Stimulated activated CD8-positive, alpha-beta memory T cell treated with anti-CD3 and anti-CD28 coated beads, Interleukin-7, amount 100 ng/mL, for 1 hour (primary cell): ENCODE measurements at places on chromosomes 7 and 10.

DNA sequence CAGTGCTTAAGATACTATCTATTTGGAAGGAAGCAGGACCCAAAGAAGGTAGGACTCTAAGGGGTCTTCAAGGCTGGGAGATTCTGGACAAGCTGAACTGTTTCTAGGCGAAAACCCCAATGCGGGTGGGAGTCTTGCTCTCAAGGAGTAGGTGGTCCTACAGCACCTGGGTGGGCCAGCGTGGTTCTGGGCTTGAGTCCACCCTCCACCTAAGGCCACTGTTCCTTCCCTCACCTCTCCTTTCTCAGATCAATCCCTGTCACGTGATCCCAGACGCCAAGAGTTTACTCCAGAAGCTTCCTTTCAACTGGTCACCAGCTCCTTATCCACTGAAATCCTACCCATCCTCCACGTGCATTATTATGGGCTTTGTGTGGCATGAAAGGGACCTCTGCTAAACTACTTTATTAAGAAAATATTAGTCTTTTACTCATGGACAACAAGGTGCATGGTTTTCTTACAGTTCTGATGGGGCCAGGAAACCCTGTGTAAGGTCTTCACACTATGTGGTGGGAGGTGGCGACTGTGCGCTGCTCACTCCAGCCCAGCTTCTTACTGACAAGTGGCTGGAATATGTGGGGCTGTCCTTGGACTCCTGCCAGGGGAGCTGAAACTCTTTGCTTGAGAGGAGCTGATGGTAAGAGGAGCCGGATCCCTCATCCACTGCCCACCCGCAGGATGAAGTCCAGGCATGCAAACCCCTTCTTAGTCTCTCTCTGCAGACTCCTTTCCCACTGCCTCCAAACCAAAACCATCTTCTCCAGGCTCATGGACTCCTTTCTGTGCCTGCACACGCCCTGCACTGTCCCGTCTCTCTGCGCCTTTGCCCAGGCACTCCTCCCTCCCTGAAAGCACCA, 1.6 kb downstream of the ZNF746 start:
- no peak for DNase-seq

DNA sequence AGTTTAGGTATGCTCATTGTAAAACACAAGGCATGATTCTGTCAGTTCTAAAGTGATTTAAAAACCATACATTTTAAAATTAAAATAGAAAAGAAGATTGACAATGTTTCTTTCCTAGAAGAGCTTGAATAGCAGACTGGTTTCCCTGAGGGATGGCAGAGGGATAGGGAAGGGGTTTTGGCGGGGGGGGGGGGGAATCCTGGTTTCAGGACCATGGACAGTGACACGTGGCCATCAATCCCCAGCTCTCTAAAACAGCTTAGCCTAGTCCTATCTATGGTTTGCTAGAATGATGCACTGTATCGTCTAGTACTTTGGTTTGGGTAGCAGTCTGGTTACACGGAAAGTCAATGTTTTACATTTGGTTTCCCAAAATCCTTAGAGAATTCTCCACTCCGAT, 88.7 kb downstream of the PHYHIPL start:
- DNase-seq = no peak

DNA sequence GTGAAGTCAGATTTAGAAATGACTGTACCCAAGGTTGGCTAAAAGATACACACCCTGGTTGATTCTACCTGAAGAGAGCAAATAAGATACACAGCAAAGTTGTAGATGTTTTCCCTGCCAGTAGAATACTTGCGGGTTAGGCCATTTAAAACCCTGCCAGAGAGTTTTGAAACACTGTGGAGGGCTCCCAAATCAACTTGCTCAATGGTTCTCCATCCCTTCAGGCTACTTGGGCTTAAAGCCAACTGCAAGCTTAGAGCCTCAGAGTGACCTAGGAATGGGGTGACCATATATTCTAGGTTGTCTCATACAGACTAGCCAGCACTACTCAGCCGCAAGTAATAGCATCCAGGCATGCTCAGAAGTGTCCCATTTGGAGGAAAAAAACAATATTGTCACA, 10.0 kb downstream of the CAV1 start:
- DNase-seq = no peak

- DNase-seq = no peak
These were observed 154.2 kb downstream of the SEMA3A start for GRCh38 chr7:84040355-84040754.

DNA sequence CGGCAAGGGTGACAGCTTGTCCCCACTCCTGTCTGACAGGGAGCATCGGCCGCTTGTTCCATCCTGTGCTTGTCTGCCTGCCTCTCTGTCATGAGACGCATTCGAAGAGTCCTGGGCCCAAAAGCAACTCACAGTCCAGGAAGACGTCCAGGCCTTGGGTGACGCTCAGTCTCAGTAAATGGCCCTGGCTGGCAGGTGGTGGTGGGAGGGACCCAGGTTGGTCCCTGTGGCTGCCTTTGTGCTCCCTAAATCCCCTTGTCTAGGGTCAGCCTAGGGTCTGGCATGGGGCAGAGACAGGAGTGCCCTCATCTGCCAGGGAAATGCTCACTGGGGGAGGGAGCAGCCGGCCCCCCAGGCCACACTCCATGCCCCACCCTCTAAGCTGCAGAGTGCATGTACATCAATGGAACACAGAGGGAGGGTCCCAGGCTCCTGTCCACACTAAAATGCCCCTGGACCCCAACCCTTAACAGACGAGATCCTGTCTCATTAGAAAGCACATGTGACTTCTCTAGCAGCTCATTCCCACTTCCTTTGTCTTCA, 295.2 kb upstream of the ZNF32 start:
- DNase-seq = no peak

- no peak for DNase-seq
These were observed 15.8 kb downstream of the LRRC72 start for GRCh38 chr7:16542401-16542800.

DNA sequence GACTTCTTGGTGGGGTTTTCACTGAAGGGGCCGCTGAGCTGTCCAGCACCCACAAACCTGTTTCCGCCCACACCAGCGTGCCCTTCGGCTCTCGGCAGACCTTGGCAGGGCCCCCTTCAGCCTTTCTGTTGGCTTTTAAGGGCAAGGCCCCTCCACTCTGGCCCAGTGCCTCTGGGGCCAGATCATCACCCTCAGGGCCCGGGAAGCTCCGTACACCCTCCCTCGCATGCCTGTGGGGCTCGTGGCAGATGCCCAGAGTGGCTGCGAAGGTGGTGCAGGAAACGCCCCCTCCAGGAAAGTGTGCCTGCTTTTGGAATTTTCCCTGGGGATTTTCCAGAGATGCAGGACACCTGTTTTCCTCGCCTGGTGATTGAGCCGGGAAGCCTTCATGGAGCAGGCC, 7.0 kb downstream of the LHPP start:
- DNase-seq = no peak

DNA sequence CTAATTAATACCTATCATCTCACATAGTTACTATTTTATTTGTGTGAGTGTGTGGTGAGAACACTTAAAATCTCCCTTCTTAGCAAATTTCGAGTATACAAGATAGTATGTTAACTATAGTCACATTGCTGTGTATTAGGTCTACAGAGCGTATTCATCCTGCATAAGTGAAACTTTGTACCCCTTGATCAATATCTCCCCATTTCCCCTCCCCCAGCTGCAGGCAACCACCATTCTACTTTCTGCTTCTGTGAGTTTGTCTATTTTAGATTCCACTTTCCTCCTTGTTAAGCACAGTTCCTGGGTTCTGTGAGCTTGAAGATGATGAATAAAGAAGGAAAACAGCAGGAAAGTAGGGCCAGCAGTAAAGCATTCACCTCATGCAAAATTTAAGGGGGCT, 42.4 kb downstream of the MRPS33 start:
- no peak for DNase-seq

DNA sequence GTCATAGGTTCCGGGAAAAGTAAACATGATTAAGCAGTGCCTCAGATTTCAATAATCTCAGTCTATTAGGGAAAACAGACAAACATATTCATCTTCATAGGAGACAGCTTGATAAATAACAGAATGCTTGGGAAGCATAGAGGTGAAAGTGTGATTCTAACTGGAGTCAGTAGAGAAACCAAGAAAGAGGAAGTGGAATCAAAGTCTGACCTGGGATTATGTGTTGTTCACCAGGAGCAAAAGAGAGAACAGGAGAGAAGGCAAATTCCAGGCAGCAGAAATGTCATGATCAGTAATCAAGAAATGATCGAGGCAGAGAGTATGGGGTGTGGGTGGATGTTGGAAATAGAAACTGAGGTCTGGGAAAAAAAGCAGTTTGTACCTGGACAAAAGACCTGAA, 43.7 kb downstream of the DGKB start:
- DNase-seq = no peak

GRCh38 chr10:89153116-89153515, 54.0 kb downstream of the CH25H start:
- no peak for DNase-seq

DNA sequence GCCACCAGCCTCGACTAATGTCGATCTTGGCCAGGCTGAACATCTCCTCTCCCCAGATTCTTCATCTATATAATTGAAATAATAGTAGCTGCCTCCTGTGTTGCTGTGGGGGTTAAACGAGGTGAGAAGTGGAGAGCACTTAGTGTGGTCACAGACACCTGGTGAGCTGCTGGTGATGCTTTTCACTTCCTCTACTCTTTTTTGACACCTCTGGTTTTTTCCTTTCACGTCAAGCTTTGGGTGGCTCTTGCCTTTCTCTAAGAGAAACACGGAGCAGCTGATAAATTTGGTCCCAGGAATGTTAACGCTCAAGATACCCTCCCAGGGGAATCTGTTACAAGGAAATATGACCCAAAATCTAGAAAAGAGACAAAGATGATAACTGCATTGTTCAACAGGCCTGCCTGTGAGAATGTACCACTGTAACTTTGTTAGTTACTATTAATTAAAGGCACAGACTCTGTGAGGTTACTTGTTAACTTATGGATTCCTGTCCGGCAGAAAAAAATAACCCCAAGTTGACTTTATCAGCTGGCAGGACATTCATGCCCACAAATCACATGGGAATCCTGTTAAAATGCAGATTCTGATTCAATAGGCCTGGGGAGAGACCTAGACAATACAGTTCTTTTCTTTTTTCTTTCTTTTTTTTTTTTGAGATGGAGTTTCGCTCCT, 9.5 kb upstream of the NPFFR1 start:
- DNase-seq = no peak

DNA sequence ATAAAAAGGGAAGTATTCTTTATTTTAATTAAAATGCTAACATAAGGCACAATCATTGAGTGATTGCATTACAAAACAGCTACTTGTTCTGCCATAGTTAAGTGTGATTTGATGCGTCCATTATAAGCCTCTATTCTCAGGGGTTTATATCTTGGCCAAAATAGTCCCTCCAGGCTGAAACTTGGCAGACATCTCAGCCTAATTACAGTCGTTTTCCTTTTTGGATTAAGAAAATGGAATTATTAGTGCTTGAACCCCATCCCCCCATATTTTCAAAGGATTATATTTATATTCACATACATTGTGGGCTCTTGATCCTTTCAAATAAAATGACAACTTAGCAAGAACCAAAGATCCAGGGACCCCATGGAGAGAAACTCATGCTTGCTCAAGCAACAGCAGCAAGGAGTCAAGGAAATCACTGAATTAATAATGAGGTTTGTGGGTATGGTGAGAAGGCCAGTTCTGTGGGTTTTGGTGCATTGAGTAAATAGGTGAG, 66.7 kb upstream of the NEUROD6 start:
- DNase-seq = no peak

GRCh38 chr10:114337510-114338462, 66.5 kb downstream of the AFAP1L2 start:
- no peak for DNase-seq

DNA sequence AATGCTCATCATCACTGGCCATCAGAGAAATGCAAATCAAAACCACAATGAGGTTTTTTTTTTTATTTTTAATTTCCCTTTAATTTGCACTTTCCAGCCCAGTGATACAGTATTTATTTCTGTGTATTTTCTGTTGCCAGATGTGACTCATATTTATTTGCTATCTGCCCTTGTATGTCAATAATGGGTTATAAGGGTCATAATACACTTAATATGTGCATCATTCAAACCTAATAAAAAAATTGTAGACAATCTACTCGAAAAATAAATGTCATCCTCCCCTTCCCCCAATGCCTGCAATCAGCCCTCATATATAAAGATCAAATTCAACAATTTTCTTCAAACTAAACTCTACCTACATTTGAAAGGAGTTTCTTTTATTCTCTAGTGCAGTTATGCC, 154.5 kb downstream of the CSTF2T start:
- no peak for DNase-seq

DNA sequence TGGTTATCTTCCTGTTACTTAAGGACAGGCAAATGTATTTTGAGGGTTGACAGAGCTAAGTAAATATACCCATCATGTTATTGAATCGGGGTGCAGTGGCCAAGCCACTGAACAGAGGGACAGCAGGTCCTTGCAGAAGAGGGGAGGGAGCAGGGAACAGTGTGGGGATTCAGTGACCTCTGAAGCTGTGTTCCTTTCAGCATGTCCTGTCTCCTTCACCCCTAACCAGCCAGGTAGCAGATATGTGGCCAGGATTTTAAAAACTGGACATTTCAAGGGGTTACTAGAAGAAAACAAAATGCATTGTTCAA, 12.7 kb downstream of the ANK3 start:
- no peak for DNase-seq

- no peak for DNase-seq
These were observed 141.7 kb upstream of the SEMA3A start for GRCh38 chr7:84336303-84336702.
